ENCODE measurements at places on chromosomes 16 and 17.

DNA sequence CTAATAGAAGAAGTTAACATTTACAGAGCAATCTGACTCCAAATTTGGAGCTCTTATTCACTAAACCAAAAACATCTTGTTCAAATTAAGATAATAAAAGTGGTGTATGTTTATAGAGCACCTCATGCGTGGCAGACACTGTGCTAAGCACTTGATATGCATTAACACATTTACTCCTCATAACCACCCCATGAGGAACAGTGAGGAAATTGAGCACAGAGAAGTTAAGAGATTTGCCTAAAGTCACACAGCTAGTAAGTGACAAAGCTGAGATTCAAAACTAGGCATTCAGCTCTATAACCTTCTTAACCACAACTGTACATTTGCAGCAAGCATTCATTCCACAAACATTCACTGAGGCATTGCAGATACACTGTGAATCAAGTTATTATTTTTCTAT, 94.0 kb downstream of the VAT1L start:
- H3K4me3 ChIP-seq, result no peak overlapping the region
- H3K4me1 ChIP-seq, result no peaks in the 10 kb centered on the region
- no peak for DNase-seq
- peaks cover 4% of the 10 kb centered on the region for H3K27me3 ChIP-seq

- H3K36me3 ChIP-seq, result peaks cover 9% of the 10 kb centered on the region
- DNase-seq, result no peak
- no peaks in the 10 kb centered on the region for H3K27me3 ChIP-seq
- peak overlapping the region; percentile 53 for H3K4me3 ChIP-seq
- peaks cover 71% of the 10 kb centered on the region for H3K4me1 ChIP-seq
- H3K27ac ChIP-seq, result peak overlapping the region; percentile 81
These were observed 3.8 kb downstream of the TNFSF12 start for GRCh38 chr17:7552621-7553051.

GRCh38 chr16:77212741-77213541, 13.7 kb downstream of the SYCE1L start:
- peaks cover 2% of the 10 kb centered on the region for H3K36me3 ChIP-seq
- H3K4me1 ChIP-seq, result peaks cover 9% of the 10 kb centered on the region
- peak; percentile 72 for DNase-seq
- no peaks in the 10 kb centered on the region for H3K27me3 ChIP-seq

- H3K27ac ChIP-seq, result peak overlapping the region; percentile 96
- H3K36me3 ChIP-seq, result peaks cover 47% of the 10 kb centered on the region
- no peaks in the 10 kb centered on the region for H3K27me3 ChIP-seq
These were observed 503 bp downstream of the C16orf54 start for GRCh38 chr16:29745121-29745852.

- no peak overlapping the region for H3K27ac ChIP-seq
- no peaks in the 10 kb centered on the region for H3K4me1 ChIP-seq
- no peak for DNase-seq
- no peaks in the 10 kb centered on the region for H3K27me3 ChIP-seq
- H3K4me3 ChIP-seq, result no peak overlapping the region
These were observed 619.1 kb upstream of the SOX9 start for GRCh38 chr17:71501711-71502110.
